ENCODE measurements at places on chromosomes 6 and 20. TPM values are rescaled to one million over a fixed set of nuclear protein-coding genes. Genes with fewer than 3 reads are reported as not detected.

Gene DLK2
- total RNA-seq = 7.9 TPM

Gene LY6G5C
- 1.6 TPM for total RNA-seq

Gene DUSP22
- total RNA-seq = 11.5 TPM

Gene HSPA12B
- 0.35 TPM for total RNA-seq

Gene DNMT3B
- total RNA-seq = 4.0 TPM

Gene MRPS18B
- total RNA-seq = 72.8 TPM

Gene THBD
- 32.0 TPM for total RNA-seq

Gene SIRPA
- total RNA-seq = 25.7 TPM

Gene DEFB125
- total RNA-seq = not detected

Gene SLC35D3
- total RNA-seq = 0.05 TPM
